ENCODE measurements at places on chromosomes 13 and 19.

- DNase-seq, result no peak
Observed at GRCh38 chr19:34375598-34375997, 10.6 kb downstream of the GPI start.

- DNase-seq, result no peak
Observed at GRCh38 chr13:99905224-99905623, 66.3 kb downstream of the ZIC5 start.

GRCh38 chr19:34254698-34255432 is 511 bp downstream of the GARRE1 start:
- DNase-seq, result no peak

GRCh38 chr13:67278235-67278634 is 48.1 kb upstream of the PCDH9 start:
- no peak for DNase-seq

GRCh38 chr19:39182174-39182505 is 14.6 kb upstream of the NCCRP1 start:
- DNase-seq, result no peak

DNA sequence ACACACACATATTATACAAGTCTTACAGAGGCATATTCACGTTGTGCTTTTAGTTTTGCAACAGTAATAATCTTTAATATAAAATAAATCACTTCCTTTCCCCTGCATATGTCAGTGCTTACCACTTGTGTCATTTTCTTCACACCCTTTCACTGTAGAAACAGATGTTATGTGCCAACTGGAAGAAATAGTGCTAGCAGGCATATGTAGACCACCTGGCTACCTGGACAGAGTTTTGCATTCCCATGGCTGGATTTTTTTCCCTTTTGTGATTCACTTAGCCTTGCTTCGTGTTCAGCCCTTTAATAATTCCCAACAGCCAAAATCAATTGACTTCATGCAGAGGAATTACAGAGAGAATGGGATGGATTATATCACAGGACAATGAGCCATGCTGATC is 399.1 kb upstream of the SPRY2 start:
- no peak for DNase-seq

DNA sequence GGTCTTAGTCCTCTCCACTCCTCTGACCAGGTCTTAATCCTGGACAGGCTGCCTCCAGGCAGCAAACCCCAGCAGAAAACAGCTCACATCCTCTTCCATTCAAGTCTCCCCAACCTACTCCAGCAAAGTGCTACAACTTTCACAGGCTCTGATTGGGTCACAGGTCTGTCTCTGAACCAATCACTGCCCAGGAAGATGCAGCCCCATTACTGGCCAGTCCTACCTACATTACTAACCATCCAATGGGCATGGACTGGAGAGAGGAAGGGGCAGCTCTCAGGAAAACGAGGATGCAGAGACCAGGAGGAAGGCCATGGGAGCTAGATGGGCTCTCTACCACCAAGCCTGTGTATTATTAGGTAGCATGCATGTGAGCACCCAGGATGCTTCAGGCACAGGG is 12.2 kb downstream of the MED26 start:
- DNase-seq, result no peak

- no peak for DNase-seq
Observed at GRCh38 chr13:94329277-94329676, 150.2 kb downstream of the DCT start.

GRCh38 chr13:112469071-112469745 is 93.1 kb downstream of the SPACA7 start:
- DNase-seq, result no peak

GRCh38 chr19:35345671-35346111 is 2.0 kb upstream of the FFAR1 start:
- DNase-seq, result no peak

DNA sequence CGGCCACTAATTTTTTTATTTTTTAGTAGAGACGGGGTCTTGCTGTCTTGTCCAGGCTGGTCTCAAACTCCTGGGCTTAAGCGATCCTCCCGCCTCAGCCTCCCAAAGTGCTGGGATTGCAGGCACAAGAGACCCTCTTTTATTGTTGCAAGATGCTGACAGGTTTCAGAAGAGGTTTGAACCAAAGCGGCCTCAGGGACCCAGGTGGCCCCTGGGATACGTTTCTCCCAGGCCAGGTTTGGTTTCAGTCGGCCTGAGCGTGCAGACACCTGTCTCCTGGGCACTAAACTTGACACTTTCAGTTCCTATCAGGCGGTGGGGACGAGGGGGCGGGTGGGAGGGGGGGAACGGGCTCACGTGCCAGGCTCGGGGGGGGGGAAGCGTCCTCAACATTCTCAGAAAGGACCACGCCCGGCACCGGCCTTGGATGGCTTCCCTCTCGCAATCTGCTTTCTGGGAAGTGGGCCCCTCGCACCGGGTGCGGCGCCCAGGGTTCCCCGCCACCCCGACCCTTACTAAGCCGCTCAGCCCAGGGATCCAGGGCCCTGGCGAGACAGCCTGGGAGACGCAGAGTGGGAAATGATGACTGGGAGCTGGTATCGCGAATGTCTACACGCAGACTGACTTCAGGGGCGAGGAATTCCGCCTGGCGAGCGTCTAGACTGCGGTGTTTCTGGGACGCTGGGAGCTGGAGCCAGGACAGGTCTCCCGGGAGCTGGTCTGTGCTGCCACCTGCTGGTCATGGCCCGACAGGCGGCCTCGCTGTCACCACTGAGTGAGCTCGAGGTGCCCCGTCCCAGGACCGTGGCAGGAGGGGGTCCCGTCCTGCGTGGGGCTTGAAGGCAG is 91.6 kb downstream of the GNG7 start:
- DNase-seq, result peak; percentile 89

- no peak for DNase-seq
Observed at GRCh38 chr13:73535341-73535740, 476.5 kb downstream of the KLF5 start.

All from activated T-cell treated with anti-CD3 and anti-CD28 coated beads for 4 hours (primary cell).